GF-D8 (cell line): ENCODE measurements at places on chromosomes 2 and 18.

DNA sequence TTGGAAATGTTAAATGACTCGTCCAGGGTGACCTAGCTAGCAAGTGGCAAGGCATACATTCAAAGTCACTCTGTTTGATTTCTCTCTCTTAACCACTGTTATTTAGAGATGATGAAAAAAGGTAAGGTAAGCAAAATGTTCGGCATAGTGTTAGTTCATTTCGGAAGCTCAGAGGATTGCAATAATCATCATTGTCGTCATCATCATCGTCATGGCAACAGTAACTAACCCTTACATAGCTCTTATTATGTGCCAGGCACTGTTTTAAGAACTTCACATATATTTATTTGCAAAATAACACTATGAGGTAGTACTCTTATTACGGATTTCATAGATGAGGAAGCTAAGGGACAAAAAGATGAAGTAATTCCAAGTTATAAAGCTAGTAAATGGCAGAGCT lies 292.7 kb upstream of the CXCR4 start:
- no peak for DNase-seq

DNA sequence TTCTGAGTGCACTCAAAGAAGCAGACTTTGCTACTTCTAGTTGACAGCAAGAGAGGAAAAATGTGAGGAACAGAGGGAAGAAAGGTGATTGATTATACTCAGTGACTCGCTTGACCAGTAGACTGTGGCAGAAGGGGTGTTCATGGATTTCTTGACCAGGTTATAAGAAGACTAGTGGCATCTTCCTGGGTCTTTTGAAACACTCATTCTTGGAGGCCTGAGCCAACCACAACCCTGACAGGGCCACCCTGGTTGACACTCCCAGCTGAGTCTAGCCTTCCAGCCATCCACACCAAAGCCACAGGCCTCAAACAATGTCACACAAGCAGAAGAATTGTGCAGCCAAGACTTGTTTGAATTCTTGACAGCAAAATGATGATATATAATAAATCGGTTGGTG lies 366.3 kb downstream of the SS18 start:
- no peak for DNase-seq

DNA sequence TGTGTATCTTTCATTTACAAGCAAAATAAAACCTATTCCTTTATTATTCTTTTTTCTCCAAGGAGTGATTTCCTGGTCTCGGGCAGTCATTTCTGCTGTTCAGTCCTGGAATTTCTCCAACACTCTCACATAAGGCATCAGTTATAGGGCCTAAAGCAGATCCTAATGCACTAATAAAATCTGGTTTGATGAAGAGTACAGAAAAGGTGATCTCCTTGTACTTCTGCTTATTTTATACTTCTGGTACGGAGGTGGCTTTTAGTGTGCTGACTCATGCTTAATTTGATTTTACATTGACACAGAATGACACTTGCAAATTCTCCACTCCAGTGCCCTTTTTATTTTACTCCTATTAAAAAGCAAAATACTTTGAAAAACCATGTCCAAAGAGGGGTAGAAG lies 157.4 kb downstream of the DOK6 start:
- DNase-seq: no peak

GRCh38 chr2:54047091-54047490 lies 68.3 kb upstream of the ACYP2 start:
- no peak for DNase-seq

GRCh38 chr18:26689226-26689879 lies 141.0 kb upstream of the KCTD1 start:
- no peak for DNase-seq

DNA sequence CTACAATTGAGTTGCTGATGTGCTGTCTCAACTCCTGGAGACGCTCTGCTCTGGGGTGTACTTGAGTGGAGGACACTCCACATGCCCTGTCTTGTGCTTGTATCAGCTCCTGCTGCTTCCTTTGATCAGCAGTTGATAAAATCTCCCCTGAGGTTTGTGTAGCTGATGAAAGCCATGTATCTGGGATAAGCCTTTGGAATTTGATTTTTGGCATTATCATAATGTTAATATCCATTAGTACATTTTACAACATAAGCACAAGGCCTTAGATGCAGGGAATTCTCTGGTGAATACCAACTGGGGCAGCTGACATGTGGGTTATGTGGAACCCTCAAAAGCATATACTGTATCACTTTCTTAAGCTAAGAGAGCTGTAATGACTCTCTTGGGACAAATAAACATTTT lies 222.7 kb upstream of the ITGA4 start:
- DNase-seq: no peak

DNA sequence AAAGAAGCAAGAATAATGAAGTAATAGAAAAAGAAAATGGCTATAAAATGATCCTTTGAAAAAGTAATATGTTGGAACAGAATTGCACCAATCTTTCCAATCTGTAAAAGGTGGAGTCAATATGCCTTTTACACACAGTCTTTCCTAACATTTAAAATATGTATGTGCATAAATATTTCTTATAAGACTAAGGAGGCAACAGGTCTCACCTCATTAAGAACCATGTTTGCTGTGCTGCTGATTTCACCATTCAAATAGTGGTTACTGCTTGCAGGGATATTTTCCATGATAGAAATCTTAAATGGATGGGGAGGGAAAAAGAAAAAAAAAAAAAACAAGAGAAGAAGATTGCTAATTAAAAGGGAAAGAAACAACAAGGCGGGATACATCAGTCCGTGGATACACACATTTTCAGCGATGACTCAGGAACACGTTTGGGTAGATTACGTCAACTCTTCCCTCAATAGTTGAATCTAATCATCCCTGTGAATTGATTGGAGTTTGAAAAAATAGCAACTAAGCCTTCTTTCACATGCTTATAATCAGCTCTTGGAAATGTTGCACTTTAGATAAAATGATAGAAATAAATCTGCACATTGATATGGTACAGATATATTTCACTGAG lies 2133.9 kb upstream of the CELF4 start:
- DNase-seq: no peak

- no peak for DNase-seq
Measured at GRCh38 chr2:202909394-202910192, 1.9 kb downstream of the WDR12 start.

- no peak for DNase-seq
Measured at GRCh38 chr2:65458999-65459398, 26.6 kb upstream of the SPRED2 start.

DNA sequence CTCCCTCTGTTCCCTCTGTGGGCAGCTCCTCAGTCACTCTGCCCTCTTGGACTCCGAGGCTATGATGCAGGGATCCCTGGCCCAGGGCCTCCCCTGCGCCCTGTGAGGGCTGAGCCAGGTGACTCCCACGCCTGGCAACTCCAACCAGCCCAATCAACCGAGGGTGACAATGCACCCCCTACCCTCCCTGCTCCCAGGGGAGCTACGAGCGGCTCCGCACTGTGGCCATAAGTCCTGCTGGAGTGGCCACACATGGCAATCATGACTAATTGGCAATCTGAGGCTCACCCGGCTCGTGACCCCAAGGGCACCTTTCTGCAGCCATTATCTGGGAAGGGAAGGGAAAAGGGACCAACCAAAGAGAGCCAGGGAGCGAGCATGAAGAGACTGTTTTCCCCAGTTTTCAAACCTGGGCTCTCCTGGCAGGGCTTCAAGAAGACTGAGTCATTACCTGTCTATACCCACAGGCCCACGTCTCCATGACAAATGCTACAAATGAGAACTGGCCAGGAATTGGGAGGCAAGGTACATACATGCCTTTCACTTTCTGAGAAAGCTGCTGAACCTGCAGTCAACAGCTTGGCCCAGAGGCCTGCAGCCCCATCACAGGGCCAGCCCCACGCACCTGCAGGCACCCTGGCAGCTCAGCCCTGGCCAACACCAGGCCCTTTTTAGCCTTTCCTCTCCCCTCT lies 45.1 kb downstream of the RPL31 start:
- DNase-seq: no peak

- no peak for DNase-seq
Measured at GRCh38 chr18:74146756-74147155, 878 bp downstream of the FBXO15 start.
